ENCODE measurements at places on chromosomes 1 and 21.

DNA sequence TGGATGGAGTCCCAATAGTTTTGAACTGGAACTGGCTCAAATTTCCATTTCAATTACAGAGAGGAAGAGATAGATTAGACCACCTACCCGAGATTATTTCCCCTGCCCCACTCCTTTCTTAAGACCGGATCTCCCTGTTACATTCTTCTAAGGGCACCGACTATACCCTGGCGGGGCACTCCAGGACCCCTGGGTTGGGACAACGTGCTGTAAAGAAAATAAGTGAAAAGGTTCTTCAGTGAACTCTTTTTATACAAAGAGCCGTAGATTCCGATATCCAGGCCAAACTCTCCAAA, 6.7 kb downstream of the NR5A2 start:
- DNase-seq = no peak

DNA sequence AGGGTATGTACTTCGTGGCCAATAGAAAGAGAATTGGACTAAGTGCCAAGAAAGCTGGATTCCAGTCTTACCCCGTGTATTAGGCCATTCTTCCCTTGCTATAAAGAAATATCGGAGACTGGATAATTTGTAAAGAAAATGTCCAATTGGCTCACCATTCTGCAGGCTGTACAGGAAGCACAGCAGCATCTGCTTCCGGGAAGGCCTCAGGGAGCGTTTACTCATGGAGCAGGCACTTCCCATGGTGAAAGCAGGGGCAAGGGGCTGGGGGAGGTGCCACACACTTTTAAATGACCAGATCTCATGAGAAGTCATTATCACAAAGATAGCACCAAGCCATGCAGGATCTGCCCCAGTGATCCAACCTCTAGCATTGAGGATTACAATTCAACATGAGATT, 7.8 kb upstream of the AMIGO1 start:
- no peak for DNase-seq

DNA sequence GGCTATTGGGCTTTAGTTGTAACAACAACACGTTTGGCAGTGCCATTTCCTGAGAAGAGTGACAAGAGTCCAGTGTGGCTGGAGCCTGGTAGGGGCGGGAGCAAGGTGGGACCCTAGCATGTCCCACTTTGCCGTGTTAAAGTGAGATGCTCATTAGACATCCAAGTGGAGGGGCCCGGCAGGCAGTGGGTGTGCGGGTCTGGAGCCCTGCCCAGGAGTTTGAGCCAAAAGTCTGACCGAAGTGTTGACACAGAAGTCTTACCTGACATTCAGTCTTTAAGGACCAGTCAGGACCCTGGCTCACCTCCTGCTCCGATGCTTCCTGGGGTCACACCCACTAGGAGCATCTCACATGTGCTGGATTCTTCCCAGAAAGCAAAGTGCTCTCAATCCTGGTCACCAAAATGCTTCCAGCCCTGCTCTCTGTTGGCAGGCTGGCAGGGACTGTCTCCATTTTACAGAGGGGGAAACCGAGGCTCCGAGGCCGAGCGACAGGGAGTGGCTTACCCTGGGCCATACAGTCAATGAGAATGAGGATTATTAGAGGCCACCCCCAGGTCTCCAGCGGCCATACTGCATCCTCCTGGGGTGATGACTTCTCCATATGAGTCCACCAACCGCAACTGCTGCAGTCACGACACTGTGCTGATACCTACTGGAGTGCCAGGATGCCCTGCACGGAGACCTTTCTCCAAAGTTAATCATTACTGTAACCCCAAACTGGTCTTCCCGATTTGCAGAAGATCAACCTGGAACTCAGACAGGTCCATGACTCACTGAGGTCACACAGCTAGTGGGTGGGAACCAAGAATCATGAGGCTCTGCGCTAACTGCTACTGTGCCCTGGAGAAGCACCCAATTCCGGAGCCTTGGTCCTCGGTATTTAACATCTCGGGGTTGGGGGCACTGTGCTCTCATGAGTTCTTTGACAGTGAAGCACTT, 112.7 kb downstream of the PRDM2 start:
- no peak for DNase-seq

- DNase-seq = no peak
Observed at GRCh38 chr1:72122099-72122880, 160.0 kb downstream of the NEGR1 start.

GRCh38 chr1:236979149-236979900, 24.9 kb downstream of the MT1HL1 start:
- DNase-seq = no peak

- DNase-seq = no peak
Observed at GRCh38 chr1:27218736-27219135, 15.7 kb upstream of the WDTC1 start.

- no peak for DNase-seq
Observed at GRCh38 chr1:226490426-226490809, 58.1 kb upstream of the STUM start.

DNA sequence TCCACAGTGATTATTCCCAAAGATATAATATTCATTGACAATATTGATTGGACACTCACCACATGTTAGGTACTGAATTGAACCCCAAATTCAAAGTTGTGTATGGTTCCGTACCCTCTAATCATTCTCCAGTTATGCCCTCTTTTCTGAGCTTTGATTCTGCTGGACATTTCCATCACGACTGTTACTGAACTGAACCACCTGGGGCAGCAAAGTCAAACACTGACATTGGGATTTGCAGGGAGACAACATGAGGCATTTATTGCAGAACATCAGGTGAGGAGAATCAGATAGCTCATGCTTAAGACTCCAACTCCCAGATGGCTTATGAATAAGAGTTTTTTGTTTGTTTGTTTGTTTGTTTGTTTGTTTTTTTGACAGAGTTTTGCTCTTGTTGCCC, 420.9 kb downstream of the DISC1 start:
- no peak for DNase-seq

GRCh38 chr1:7831458-7831857, 21.4 kb downstream of the UTS2 start:
- DNase-seq = no peak

- peak; percentile 99 for DNase-seq
Observed at GRCh38 chr1:228139931-228140723, at the start of gene GUK1. GUK1 (plus strand) TSS chr1:228140279; CDS start chr1:228140303, 24 bp downstream.

DNA sequence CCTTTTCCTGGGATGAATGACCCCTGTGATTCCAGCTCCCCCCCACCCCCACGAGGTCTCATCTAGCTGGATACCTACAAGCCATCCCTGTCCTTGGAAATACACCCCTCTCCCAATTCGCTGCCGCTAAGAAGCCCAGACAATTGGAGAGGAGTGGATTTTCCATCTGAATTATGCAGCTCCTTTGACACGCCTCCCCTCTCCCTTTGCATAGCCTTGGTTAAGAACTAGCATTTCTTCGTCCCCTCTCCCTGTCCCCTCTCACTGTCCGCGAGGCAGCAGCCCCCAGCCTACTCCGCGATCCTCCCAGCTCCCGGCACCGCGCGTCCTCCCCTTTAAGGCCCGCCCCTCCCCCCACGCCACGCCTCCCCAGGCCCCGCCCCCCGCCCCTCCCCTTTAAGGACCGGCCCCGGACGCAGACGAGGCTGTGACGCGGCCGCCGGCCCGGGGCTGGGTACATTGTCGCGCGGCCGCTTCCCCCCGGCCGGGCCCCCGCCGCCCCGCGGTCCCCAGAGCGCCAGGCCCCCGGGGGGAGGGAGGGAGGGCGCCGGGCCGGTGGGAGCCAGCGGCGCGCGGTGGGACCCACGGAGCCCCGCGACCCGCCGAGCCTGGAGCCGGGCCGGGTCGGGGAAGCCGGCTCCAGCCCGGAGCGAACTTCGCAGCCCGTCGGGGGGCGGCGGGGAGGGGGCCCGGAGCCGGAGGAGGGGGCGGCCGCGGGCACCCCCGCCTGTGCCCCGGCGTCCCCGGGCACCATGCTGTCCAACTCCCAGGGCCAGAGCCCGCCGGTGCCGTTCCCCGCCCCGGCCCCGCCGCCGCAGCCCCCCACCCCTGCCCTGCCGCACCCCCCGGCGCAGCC, at the start of gene MAPKAPK2:
Gene MAPKAPK2 (plus strand): TSS at position 428 of the 856 bp plus-strand sequence. CDS start 325 bp downstream, at position 753.
- peak; percentile 87 for DNase-seq

GRCh38 chr1:111963985-111964738, 25.3 kb downstream of the KCND3 start:
- DNase-seq = no peak

- DNase-seq = no peak
Observed at GRCh38 chr1:94726981-94727685, 93.0 kb upstream of the SLC44A3 start.

GRCh38 chr1:200154069-200154767, 126.7 kb downstream of the NR5A2 start:
- DNase-seq = no peak

DNA sequence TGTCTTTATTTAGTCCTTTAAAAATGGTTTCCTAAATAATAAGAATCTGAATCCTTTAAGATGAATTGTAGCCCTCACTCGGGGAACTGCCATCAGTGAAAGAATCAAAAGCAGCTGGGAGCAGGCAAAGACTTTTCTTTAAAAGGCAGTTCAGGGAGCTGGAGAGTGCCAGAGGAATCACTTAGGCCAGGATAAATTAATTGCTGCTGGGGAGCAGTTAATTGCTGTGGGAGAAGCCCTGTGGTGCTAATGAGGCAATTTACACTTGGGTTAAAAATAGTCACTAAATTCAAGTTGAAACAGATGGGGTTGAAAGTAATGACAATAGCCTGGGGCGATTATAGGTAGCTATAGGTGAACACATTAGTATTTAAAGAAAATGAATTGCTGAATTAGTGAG, 38.7 kb upstream of the COL24A1 start:
- no peak for DNase-seq

DNA sequence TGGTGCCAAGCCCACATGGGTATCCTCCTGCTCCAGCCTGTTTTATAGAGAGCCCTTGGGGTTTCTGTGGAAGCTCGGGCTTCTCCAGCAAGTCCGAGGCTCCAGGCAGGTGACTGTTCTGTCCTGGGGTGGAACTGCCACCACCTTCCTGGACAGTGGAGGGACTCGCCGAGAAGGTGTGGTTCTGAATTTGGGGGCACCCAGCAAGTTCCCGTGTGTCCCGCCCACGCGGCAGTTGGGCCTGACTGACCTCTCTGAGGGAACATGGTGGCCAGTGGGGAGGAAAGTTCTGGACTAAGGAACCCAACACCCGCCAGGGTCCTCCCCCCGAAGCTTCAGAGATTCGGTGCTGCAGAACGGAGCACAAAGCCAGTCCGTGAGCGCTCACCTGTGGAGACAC, 158.1 kb upstream of the C1orf174 start:
- no peak for DNase-seq

- DNase-seq = no peak
Observed at GRCh38 chr1:206658264-206658980, 23.1 kb downstream of the DYRK3 start.

- no peak for DNase-seq
Observed at GRCh38 chr1:73066866-73067265, 784.5 kb upstream of the NEGR1 start.

- DNase-seq = no peak
Observed at GRCh38 chr1:158101927-158102326, 78.8 kb upstream of the CD1D start.

DNA sequence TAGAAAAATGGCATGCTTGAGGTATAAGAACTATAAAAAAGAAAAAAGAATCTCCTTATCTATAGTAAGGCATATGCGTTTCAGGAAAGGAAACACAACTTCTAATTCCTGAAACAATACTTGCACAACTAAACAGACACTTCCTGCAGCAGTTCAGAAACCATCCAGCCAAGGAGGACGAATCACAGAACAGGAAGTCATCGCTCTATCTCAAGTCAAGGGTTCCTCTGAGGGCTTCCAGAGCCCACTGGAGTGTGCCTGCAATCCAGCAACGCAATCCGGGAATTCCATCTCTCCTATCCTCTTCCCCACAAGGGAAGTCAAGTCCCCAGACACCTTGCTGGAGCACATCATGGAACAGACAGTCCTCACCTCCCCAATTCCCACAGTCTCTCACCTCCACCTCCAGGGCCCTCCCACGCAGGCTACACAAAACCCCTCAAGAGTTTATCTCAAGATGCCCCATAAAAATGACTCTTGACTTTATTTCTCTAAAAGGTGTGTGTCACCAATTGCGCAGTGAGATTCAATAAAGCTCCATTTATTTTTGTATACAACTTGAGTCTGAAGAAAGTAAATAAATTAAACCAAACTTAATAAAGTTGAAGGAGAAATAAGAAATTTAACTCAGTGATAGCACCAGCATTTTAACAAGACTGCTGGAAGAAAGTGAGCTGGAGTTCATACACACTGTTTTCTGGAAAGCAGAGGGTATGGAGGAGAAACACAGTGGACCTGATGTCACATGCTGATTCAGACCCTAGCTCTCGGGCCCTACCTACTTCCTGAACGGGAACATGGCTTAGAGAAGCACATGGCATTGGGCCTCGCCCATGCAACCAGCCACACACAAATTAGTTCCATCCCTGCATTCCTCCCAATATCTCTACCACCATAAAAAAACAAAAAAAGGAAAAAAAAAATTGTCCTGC, 39.9 kb downstream of the SIPA1L2 start:
- DNase-seq = no peak

DNA sequence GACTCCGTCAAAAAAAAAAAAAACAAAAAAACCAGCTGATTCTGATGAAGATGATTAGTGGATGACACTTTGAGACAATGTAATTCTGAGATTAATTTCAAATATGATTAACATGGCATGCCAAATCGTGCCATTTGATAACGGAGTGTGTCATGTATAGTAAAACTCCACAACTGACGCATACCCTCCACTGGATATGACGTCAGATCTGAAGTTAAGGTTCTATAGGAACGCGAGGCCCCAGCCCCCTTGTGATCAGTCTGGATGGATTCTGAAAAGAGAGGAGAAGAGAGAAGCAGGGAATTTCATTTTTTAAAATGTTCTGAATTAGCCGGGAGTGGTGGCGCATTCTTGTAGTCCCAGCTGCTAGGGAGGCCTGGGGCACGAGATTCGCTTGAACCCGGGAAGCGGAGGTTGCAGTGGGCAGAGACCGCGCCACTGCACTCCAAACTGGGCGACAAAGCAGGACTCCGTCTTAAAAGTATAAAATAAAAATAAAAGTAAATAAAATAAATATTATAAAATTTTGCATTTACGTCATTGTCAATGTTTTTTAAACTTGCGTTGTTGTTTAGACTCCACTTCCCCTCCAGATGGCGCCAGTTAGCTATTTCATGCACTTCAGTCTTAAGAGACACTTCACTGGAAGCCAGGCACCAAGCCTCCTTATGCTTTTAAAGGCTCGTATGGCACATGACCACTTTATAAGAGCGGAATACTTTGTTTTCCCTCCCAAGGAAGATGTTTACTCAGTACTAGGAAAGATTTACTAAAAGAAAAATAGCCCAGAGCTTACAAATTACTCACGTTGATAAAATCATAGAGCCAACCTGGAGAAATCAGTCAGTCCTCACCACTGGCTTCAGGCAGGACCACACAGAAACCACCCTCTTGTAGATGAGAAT, 65.5 kb downstream of the UBE2U start:
- DNase-seq = no peak
